Transverse colon (tissue), 4 donors: ENCODE measurements at places on chromosomes 3 and 15.

DNA sequence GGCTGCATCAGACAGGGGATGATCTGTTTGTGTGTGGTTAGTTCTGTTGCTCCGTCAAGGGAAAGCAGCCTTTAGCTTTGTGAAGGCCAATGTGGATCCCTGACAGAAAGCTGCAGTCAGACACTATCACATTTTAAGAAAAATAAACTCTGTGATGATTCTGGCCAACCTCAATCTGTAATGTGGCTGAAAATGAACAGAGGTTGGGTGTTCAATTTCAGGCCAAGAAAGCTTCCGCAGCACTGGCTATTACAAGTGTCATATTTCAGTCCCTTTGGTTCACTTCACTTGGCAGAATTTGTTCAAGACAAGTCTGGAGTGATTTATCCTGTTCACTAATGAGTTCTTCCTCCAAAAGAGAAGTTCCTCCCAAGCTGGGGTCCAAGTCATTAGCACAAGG, 571.8 kb upstream of the IL12A start:
- no peak for DNase-seq
- no peaks in the 10 kb centered on the region for H3K4me1 ChIP-seq
- H3K4me3 ChIP-seq, result no peak overlapping the region
- no peaks in the 10 kb centered on the region for H3K27me3 ChIP-seq

DNA sequence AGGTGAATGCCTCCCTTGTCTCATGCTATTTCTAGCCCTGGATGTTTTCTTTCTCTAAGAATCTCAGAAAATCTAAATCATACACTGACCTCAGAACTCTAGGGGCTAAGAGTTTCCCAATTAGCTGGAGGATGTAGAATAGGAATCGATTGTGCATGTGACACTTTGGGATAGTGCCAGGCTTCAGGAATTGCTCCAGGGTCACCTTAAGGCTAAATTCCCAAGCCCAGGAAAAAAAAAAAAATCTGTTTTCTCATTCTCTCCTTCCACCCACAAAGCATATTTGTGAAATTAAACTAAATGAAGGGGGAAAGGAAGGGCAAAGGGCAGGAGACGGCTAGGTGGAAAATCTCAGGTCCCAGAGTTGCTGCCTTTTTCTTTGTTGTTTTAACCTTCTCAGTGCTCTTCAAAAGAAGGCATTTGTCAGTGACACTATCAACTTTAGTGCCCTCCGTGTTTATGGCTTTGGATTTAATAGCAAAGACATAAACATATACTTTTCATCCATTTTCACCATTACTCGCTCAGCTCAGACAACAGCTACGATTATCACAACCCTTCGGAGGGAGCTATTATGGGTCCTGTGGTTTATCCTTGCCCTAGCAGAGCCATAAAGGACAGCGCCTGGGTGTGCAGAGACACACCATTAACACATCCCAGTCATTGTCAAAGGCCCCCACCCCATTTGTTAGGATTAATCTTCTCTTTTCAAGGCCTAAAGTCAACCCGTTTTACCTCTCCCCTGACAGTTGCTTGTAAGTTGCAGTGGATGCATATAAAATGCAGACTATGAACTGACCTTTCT, 271.7 kb downstream of the PDZRN3 start:
- no peaks in the 10 kb centered on the region for H3K4me1 ChIP-seq
- H3K36me3 ChIP-seq, result no peaks in the 10 kb centered on the region
- no peaks in the 10 kb centered on the region for H3K27me3 ChIP-seq
- no peak overlapping the region for H3K4me3 ChIP-seq

GRCh38 chr3:16534640-16535262, 21.3 kb upstream of the RFTN1 start:
- DNase-seq, result no peak
- no peak overlapping the region for H3K4me3 ChIP-seq
- no peaks in the 10 kb centered on the region for H3K36me3 ChIP-seq
- H3K4me1 ChIP-seq, result no peaks in the 10 kb centered on the region
- peaks cover 5% of the 10 kb centered on the region for H3K27me3 ChIP-seq
- no peak overlapping the region for H3K27ac ChIP-seq

DNA sequence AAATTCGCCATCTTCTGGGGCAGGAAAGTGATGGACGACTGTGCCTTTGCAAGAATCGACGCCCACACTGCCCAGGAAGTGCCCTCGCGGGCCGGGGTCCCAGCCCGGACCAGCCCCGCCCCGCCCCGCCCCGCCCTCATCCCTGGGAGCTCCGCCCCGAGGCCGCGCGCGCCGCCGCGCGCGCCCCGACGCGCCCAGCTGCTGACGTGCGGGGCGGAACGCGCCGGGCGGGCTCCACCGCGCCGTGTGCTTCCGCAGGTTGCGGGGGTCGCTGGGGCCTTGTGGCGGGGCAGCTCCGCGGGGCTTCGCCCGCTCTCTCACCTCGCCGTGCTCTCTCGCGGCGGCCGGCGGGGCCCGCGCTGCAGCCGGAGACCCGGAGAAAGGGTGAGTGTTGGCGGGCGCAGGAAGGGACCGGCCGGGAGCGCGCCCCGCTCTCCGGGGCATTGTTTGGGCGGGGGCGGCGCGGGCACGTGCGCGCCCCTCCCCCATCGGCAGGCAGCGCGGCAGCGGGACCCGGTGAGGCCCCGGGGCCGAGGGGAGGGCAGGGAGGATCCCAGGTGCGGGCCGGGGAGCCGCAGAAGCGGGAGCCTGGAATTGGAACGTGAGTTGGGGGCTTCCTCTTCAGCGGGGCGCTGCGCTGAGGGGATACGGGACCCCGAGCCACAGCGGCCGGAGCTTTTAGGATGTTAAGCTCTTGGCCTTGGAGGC, at the start of gene YEATS2:
Gene YEATS2 (plus strand): TSS at position 188 of the 708 bp plus-strand sequence. CDS start 17,366 bp downstream, outside the sequence.
- H3K27ac ChIP-seq, result peak within 1 kb of the TSS; percentile 91
- H3K4me1 ChIP-seq, result peaks cover 13% of the 10 kb centered on the region
- no peaks in the 10 kb centered on the region for H3K27me3 ChIP-seq
- DNase-seq, result peak; percentile 69

DNA sequence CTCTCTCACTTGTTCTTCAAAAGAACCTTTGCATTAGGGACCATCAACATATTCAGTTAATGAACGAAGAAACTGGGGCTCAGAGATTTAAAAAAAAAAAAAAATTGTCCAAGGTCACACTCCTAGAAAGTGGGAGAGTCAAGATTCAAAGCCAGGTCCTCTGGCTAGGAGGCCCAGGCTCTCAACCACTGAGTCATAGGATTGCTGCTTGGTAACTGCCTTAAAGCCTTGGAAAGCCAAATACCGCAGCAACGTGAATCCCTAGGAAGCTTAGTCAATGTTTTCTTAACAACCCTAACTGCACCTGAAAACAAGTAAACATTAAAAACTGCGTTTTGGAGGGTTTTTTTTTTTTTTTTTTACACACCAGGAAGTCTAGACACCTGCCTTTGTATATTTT, 156.8 kb downstream of the WNT5A start:
- no peak for DNase-seq
- H3K27me3 ChIP-seq, result no peaks in the 10 kb centered on the region
- H3K27ac ChIP-seq, result no peak overlapping the region
- H3K4me1 ChIP-seq, result no peaks in the 10 kb centered on the region
- H3K4me3 ChIP-seq, result no peak overlapping the region

DNA sequence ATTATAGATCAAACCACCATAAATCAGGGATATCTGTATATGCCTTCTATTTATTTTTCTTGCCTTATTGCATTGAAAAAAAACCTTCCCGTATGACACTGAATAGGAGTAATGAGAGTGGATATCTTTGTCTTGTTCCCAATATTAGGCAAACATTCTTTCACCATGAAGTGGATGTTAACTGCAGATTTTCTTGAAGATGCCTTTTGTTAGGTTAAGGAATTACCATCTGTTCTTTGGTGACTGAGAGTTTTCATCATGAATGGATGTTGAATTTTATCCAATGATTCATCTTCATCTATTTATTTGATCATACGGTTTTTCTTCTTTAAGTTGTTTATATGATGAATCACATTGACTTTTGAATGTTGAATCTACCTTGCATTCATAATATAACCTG, 47.1 kb upstream of the MECOM start:
- H3K4me1 ChIP-seq, result no peaks in the 10 kb centered on the region
- no peaks in the 10 kb centered on the region for H3K36me3 ChIP-seq
- no peak overlapping the region for H3K4me3 ChIP-seq
- no peak overlapping the region for H3K27ac ChIP-seq
- H3K27me3 ChIP-seq, result no peaks in the 10 kb centered on the region

DNA sequence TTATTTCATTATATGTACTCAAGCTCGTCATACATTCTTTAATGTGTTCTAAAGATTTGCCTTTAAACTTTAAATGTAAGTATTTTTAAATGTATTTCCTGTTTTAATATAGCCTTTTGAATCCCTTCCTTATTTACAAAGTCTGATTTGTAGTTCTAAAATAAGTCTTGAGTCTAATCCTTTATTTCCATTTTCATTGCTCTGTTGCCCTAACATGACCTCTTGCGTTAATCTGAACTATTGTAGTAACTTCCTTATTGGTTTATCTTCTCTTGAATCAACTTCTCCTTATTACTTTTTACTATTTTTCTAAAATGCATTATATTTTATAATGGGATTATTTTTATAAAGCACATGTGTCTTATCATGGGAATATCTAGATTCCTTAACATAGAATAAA, 24.0 kb downstream of the KNL1 start:
- no peak overlapping the region for H3K27ac ChIP-seq
- no peaks in the 10 kb centered on the region for H3K27me3 ChIP-seq
- no peaks in the 10 kb centered on the region for H3K36me3 ChIP-seq

DNA sequence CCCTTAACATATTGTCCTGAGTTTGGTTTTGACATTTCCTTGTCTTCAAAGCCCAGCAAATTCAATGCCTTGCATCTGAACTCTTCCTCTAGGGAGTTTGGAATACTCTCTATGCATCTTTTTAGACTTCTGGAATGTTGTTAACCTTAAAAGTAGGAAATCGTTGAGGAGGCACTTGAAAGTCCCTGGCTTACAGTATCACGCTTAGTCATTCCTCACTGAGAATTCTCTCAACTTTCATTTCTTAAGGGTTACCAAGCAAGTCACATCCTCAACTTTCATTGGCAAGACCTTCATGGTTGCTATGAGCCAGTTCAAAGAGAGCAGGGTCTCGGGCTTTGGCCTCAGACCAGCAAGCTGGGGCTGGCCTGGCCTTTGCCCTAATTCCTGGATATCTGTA, 89.9 kb downstream of the ASB7 start:
- peaks cover 21% of the 10 kb centered on the region for H3K4me1 ChIP-seq
- DNase-seq, result no peak
- H3K27me3 ChIP-seq, result no peaks in the 10 kb centered on the region
- H3K36me3 ChIP-seq, result no peaks in the 10 kb centered on the region
- H3K27ac ChIP-seq, result no peak overlapping the region

- H3K4me1 ChIP-seq, result no peaks in the 10 kb centered on the region
- no peak overlapping the region for H3K4me3 ChIP-seq
- H3K27ac ChIP-seq, result no peak overlapping the region
Observed at GRCh38 chr15:96160269-96160668, 170.2 kb upstream of the NR2F2 start.

- H3K27ac ChIP-seq, result no peak overlapping the region
- H3K27me3 ChIP-seq, result no peaks in the 10 kb centered on the region
- H3K36me3 ChIP-seq, result no peaks in the 10 kb centered on the region
- no peak for DNase-seq
Observed at GRCh38 chr3:14298442-14298841, 104.0 kb upstream of the SLC6A6 start.

GRCh38 chr3:141828890-141829289, 47.6 kb upstream of the ATP1B3 start:
- H3K27ac ChIP-seq, result peak overlapping the region; percentile 35
- no peaks in the 10 kb centered on the region for H3K4me1 ChIP-seq
- peak; percentile 78 for DNase-seq
- no peaks in the 10 kb centered on the region for H3K36me3 ChIP-seq
- no peaks in the 10 kb centered on the region for H3K27me3 ChIP-seq

DNA sequence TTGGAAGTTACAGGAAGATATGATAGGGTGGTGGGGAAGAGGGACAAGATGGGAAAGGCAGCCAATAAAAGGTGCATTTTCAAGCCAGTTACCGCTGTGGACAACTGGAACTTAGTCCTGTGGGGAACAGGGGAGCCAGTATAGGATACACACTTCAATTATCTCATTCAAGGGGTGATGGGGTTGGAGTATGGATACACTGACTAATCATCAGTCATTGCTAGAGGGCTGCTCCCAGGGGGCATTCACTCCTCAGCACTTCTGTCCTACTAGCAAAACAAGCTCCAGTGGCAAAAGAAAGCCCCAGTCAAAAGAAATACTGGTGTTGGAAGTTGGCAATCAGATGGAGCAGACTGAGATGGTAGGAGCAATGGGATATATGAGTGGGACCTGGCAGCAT, 183.4 kb upstream of the GADL1 start:
- DNase-seq, result no peak
- H3K36me3 ChIP-seq, result no peaks in the 10 kb centered on the region
- H3K4me1 ChIP-seq, result no peaks in the 10 kb centered on the region
- H3K27ac ChIP-seq, result no peak overlapping the region
- no peaks in the 10 kb centered on the region for H3K27me3 ChIP-seq
- no peak overlapping the region for H3K4me3 ChIP-seq

GRCh38 chr3:44223299-44223698, 18.4 kb upstream of the TOPAZ1 start:
- no peaks in the 10 kb centered on the region for H3K36me3 ChIP-seq
- no peak overlapping the region for H3K27ac ChIP-seq
- no peaks in the 10 kb centered on the region for H3K4me1 ChIP-seq
- no peak overlapping the region for H3K4me3 ChIP-seq

- no peaks in the 10 kb centered on the region for H3K36me3 ChIP-seq
- no peaks in the 10 kb centered on the region for H3K27me3 ChIP-seq
- peaks cover 12% of the 10 kb centered on the region for H3K4me1 ChIP-seq
- H3K4me3 ChIP-seq, result no peak overlapping the region
- H3K27ac ChIP-seq, result no peak overlapping the region
- no peak for DNase-seq
Observed at GRCh38 chr3:44984335-44984734, 8.3 kb downstream of the EXOSC7 start.

DNA sequence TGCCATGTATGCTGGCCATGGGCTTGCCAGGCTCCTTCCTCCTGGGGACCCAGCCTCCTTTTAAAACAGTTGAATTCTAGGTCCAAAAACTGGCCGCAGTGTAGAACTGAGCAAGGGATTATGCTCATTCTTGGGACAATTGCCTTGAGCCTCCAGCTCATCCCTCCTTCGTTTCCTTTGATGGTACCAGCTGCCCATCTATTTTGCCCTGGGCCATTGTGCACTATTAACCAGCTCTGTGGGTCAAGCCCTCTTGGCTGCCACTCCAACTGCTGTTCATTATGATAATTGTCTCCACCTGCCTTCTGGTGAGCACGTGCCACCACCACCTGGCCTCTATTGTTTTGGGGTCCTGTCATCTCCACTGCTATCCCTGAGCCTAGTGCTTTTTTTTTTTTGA, 75.8 kb upstream of the SYN2 start:
- no peak for DNase-seq
- no peaks in the 10 kb centered on the region for H3K36me3 ChIP-seq

DNA sequence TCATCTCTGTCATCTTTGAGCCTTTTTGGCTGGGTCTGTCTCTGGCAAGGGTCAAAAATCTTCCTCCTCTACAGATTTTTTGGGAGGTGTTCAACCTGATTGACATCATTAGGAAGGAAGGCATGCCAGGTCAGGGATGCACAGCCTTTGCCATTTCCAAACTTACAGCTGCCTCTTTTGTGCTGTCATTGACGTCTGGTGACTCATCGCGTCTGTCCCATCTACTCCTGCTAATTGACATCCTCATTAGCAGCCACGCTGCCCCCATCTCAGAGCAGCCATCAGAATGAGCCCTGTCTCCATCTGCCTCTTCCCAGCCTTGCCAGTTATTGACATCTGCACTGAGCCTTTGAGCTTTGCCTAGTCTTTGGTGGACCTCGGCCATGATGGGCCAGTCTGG, 53.0 kb downstream of the PDIA5 start:
- no peaks in the 10 kb centered on the region for H3K4me1 ChIP-seq
- no peaks in the 10 kb centered on the region for H3K36me3 ChIP-seq
